ENCODE measurements at places on chromosomes 7 and 10.

- DNase-seq = no peak
Measured at GRCh38 chr10:63696205-63696604, 175.0 kb downstream of the REEP3 start.

- DNase-seq = no peak
Measured at GRCh38 chr7:2475678-2476015, 551 bp downstream of the GRIFIN start.

DNA sequence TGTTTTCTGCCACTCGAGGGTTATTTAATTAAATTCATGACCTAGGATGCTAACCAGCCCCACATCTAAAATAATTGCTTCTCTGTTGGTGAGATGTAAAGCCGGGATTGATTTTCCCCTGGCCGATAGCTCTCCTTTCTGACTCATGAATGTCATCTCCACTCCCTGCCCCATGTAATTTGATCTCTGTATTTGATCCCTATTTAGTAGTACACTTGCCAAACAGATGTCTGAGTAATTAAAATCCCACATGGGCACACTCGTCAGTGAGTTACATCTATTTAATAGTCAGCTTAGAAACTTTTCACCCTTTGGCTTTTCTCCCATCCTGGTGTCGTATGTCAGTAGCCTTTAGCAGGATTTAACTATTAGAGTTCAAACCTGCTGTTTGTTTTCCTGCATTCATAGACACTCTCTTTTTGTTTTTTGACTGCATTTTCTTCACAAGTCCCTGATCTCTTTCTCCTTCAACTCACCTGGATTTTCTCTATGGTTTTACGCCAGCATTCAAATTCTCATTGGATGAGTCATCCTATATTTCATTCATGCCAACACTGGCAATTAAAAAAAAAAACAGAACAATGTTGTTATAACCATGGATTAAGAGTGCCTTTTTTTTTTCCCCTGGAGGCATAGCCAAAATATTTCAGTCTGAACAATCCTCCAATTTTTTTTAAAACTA lies 82.7 kb downstream of the SPAG6 start:
- peak; percentile 92 for DNase-seq

DNA sequence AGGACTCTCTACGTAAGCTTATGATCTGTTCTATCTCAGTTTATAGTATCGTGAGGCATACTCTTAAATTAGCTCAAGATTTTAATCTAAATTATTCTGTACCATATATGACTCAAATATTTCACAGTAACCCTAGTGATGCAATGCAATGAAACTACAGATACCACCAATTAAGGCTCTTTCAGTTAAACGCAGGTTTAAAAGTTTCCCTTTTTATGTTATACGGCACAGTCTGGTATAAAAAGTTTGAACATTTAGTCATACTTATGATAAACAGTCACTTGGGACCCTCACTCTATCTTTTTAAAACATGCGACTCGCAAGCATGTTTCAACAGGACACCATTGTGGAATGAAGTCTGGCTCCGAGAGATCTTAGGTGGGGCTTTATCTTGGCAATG lies 107.2 kb downstream of the CDK6 start:
- no peak for DNase-seq

DNA sequence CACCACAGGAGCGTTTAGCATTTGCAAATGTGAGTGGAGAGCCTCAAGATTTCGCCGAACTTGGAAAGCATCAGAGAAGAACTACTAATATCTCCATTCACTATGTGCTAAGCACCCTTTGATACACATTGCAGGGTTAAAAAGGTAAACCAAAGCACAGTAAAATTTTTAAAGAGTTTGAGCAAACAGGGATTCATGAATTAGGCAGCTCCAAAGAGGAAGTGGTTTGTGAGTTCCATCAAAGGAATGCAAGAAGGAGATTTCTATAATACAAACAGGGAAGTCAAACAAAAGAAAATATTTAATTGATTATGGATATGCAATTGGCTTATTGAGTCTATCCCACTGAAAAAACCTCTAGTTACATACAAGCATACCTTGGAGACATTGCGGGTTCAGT lies 81.1 kb upstream of the TMEM72 start:
- peak; percentile 62 for DNase-seq

- DNase-seq = peak; percentile 31
Measured at GRCh38 chr10:95245425-95246055, 45.3 kb downstream of the PDLIM1 start.

GRCh38 chr7:93719546-93719945 lies 145.0 kb upstream of the CALCR start:
- DNase-seq = peak; percentile 91

DNA sequence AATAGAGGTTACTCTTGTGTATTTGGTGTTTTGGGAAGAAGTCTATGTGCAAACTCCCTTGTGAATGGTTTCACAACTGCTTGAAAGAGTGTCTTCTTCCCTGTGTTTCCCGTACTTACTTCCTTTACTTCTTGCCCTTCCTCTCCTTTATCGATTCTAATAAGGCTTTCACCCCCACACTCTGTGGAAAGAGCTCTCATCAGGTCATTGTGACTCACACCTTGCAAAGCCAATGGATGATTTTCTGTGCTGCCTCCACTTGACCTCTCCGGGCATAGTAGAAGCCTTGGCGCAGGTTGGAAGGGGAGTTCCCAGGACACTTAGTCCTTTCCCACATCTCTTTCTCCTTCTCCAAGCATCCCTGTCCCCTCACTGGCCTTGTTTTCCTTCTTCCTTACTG lies 6.2 kb upstream of the TSPAN15 start:
- peak; percentile 63 for DNase-seq

DNA sequence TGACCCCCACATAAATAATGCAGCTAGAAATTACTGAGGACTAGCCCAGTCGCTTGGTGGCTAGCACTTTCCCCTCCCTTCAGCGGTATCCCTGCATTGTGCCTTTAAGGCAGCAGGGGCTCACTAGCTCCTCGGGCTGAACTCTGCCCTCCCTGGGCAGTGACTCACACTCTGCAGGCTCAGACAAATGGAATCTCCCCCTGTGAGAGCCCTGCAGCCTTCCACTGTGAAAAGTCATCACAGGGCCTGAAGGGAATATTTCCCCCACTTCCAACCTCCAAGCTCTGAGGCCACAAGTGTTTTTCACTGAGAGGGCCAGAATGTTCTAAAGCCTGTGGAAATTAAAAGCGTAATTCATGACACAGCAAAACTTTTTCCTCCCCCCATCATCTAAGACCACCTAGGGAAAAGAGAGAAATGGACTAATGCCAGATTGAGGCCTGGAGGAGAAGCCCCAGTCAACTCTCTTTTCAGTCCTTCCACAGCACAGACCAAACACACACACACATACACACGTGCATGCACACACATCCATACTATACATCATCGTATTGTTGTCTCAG lies 93.6 kb upstream of the COL1A2 start:
- peak; percentile 99 for DNase-seq

GRCh38 chr7:28961972-28962371 lies 3.8 kb upstream of the TRIL start:
- no peak for DNase-seq

DNA sequence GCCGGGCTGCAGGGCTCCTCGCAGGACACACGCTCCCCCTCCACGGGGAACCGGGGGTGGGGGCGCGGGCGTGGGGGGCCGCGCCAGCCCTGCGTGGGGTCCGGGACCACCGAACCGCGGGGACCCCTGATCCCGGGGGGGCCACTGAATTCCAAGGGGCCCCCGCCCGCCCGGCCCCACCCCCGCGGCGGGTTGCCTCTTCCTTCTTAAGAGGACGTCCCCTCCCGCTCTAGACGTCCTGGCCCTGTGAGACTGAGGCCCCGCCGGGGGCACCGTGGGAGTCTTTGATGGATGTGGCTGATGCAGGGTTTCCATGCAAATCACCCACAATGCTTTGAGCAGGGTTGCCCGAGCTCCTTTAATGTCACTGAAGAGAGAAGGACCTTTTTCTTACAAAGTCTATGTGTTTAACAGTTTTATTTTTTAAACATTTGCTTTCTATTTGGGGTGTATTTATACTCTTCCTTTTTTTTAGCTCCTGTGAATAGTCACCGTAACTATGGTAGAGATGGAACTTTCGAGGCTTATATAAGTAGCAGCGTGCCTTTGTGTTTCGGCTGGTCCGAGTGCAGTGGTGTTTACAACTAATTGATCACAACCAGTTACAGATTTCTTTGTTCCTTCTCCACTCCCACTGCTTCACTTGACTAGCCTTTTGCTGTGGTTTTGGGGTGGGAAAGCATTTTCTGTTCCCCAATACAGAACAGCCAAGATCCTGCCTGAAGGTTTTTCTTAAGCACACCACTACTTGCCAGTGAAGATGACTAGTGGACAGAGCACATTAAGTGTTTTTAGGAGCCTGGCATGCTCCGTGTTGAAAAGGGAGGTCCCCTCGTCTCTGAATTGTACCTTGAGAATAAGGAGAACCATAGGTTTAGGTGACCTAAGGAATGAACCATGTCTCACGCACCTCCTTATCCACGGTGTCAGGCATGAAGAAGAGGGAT lies 44.8 kb downstream of the PDIA4 start:
- peak; percentile 73 for DNase-seq

DNA sequence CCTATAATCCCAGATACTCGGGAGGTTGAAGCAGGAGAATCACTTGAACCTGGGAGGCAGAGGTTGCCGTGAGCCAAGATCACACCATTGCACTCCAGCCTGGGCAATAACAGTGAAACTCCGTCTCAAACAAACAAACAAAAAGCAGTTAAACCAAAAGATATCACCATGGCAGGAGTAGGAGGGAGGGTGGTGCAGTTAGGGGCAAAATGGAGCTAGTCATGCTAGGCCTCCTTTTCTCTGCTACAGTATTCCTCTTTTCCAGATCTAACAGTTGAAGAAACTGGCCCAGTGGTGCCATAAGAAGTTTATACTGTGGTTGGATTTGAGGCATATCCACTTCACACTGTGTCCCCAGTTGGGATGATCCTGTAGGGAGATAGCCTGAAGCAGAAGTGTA lies 261.6 kb downstream of the SKIDA1 start:
- no peak for DNase-seq

GRCh38 chr7:107237451-107237850 lies 68.6 kb downstream of the HBP1 start:
- no peak for DNase-seq

- DNase-seq = peak; percentile 64
Measured at GRCh38 chr7:41002741-41003610, 699.9 kb downstream of the INHBA start.

DNA sequence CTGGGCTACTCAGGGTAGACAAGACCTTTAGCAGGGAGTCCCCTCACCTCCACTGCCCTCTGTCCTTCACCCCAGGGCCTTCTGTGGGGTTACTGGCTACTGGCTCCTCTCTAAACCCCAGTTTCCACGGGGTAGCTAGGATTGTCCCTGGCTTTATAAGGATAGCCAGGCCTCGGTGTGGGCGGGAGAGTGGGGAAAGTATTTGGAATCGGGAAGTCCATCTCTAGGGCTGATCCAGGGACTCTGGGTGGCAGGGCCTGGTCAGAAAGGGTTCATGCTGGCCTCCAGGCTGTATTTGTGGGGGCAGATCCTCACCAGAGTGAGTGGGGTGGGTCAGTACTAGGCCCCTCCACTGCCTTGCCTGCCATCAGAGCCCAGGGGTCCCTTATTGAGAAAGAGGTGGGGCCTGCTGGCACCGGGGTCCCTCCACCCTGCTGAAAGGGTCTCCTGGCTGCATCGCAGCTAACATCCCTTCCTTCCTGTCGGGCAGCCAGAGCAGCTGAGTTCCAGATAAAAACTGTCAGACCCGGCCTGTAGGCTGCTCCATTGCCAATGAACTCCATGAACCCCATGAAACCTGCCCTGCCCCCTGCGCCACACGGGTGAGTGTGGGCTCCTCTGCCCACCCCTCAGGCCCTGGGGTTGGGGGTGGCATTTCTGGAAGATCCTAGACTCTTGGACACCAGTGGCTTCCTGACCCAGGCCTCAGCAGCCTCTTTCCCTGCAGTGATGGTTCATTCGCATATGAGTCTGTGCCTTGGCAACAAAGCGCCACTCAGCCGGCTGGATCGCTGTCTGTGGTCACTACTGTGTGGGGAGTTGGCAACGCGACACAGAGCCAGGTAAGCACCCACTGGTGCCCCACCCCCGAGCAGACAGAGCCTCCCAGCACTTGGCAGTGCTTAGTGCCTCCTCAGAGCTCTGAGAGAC lies 7.3 kb downstream of the ZMIZ2 start:
- DNase-seq = no peak

DNA sequence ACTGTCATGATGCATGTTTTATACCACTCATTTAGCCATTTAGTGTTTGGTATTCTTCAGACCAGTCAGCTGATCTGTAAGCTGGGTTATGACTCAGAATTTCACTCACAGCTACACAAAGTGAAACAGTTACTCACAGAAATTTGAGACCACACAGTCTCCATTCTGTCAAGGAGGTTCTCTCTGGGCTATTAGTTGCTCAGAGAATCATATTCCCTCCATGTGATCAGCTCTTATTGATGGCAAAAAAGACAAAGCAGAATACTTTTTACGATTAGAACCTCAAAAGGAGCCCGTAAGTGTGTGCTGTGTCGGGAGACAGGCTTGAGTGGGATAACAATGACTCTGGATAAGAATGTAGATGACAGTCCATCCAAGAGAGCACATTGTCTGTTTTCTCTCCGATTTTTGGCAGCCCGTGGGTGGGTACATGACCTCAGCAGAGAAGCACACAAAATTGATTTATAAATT lies 277.6 kb upstream of the SORCS1 start:
- peak; percentile 43 for DNase-seq

DNA sequence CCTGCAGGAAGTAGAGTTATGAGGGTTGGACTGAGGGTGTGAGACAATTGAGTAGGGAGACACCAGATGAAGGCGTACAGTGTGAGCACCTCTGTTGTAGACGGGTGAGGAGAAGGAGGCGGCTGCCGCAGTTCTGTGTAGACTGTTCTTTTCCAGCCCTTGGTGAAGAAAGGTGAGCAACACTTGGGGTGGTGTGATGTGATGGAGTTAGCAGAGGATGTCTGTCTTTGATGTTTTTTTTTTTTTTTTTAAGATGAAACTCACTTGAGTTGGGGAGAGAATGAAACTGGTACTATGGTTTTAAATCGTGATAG lies 42.8 kb upstream of the RNF216 start:
- DNase-seq = no peak

- no peak for DNase-seq
Measured at GRCh38 chr10:85319826-85320225, 991.4 kb downstream of the CCSER2 start.

DNA sequence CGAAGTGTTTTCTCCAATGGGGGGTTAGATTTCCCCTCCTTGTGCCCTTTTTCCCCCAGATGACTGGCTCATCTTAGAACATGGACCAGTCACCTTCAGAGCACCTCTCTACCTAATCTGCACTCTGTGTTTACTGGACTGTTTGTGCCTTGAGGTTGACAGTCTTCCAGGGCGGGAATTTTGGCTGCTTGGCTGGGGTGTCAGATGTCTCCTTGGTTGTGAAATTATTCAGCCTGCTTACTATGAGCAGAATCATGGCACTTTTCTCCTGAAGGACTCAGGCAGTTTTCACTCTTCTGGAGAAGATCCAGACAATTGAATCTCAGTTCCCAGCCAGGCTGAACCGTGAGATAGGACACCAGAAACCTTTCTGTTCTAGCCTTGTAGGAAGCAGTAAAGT lies 60.3 kb upstream of the NFKB2 start:
- DNase-seq = peak; percentile 51

- peak; percentile 22 for DNase-seq
Measured at GRCh38 chr7:93843260-93843659, 47.3 kb downstream of the TFPI2 start.

DNA sequence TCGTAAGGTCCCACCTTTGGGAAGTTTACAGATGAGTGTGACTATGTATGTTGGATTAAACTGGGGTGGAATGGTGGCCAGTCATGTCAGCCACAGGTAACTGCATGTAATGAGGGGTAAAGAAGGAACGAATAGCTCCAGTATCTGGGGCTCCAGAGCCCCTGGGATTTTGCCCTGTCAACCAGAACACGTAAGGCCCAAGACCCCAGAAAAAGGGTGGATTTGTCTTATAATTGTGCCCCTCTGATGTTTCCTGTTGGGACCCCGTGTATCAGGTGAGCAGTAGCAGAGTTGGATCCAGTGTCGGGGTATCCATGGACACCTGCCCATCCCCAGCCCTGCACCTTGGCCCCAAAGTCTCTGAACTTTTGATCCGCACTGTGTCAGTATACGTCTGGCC lies 76.9 kb downstream of the ADARB2 start:
- DNase-seq = no peak

Measured in iris pigment epithelial cell (primary cell).